ENCODE measurements at places on chromosomes 16 and 17. TPM values are rescaled to one million over a fixed set of nuclear protein-coding genes. Genes with fewer than 3 reads are reported as not detected.

CCDC78 gene
- total RNA-seq: 1.0 TPM

C16orf96 gene
- 0.07 TPM for total RNA-seq

TUFM gene
- 249 TPM for total RNA-seq

DNA sequence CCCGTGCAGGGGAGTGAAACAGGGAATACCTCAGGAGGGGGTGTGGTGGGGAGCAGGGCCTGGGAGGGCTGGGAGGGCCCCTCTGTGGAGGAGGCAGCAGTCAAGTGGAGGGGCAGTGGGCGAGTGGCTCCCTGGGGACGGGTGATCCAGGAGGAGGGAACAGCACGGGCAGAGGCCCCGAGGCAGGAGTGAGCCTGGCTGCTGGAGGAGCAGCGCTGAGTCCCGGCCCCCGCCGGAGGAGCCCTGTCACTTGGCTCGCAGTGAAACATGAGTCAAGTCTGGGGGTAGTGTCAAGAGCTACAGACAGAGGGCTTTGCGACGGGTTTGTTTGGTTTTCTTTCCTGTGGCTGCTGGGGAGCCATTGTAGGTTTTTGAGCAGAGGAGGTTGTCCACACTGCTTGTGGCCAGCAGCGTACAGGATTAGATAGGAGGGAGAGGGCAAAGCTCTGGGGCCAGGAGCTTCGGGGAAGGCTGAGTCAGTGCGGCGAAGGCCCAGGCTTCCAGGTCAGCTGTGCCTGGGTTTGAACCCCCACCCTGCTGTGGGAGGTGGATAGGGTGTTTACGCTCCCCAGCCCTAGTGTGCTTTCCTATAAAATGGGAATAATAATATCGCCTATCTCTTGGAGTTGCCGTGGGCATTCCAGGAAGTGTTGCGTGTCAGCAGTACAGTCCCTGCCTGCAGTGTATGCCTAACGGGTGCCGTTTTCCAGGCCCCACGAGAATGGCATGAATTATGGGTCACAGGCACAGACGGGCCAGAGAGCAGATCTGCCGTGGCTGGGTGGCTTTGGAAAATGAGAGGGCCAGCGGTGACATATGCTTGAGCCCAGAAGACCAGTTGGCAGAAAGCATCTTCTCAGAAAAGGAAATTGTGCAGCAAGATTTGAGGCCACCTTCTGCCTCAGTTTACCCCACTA is 115.9 kb upstream of the CIBAR2 start:
- no peak for DNase-seq
- no peak overlapping the region for H3K27ac ChIP-seq
- no peaks in the 10 kb centered on the region for H3K27me3 ChIP-seq
- H3K4me1 ChIP-seq: peaks cover 8% of the 10 kb centered on the region
- H3K36me3 ChIP-seq: no peaks in the 10 kb centered on the region

DNA sequence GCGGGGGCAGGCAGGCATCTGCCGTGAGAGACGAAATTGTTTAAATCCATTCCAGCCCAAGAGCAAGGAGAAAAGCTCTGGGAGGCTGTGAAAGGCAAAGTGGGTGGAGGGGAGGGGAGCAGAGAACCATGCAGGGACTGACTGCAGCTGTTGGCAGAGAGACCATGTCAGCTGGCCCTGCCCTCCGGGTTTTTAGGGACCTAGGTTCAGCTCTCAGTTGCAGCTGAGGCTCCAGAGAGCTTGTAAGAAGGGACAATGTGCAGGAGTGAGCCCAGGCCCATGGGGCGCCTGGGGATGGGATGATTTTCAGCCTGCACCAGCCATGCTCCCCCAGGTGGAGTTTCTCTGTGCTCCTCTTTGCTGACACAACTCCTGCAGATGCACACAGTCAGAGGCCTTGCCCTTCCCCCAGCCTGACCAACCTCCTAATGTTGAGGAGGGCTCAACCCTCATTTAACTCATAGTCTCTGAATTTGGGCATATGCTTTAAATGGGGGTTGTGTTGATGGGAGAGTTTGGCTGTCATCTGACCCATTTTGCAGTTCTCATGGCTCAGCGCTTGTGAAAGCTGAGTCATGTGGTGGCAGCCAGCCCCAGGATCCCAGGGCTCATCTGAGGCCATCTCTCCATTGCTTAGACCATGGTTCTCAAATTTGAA is 70.9 kb downstream of the PLXDC1 start:
- no peaks in the 10 kb centered on the region for H3K27me3 ChIP-seq
- peaks cover 12% of the 10 kb centered on the region for H3K4me1 ChIP-seq
- no peak overlapping the region for H3K4me3 ChIP-seq
- no peak overlapping the region for H3K27ac ChIP-seq
- no peak for DNase-seq
- peaks cover 24% of the 10 kb centered on the region for H3K36me3 ChIP-seq
